ENCODE measurements at places on chromosomes 5 and 9.

DNA sequence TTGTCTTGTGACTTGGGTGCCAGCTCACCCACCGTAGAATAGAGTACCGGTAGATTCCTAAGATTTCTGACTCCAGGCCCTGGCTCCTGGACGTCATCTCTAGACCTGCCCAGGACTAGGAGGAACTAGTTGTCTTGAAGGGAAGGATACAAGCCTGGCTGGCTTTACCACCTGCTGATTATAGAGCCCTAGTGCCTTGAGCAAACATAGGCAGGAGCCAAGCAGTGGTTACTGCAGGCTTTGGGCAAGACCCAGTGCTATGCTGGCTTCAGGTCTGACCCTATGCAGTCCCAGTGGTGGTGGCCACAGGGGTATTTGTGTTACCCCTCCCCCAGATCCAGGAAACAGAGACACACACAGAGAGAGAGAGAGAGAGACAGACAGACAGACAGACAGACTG lies 606.2 kb downstream of the PDE4D start:
- H3K36me3 ChIP-seq = no peaks in the 10 kb centered on the region
- H3K4me1 ChIP-seq = no peaks in the 10 kb centered on the region

DNA sequence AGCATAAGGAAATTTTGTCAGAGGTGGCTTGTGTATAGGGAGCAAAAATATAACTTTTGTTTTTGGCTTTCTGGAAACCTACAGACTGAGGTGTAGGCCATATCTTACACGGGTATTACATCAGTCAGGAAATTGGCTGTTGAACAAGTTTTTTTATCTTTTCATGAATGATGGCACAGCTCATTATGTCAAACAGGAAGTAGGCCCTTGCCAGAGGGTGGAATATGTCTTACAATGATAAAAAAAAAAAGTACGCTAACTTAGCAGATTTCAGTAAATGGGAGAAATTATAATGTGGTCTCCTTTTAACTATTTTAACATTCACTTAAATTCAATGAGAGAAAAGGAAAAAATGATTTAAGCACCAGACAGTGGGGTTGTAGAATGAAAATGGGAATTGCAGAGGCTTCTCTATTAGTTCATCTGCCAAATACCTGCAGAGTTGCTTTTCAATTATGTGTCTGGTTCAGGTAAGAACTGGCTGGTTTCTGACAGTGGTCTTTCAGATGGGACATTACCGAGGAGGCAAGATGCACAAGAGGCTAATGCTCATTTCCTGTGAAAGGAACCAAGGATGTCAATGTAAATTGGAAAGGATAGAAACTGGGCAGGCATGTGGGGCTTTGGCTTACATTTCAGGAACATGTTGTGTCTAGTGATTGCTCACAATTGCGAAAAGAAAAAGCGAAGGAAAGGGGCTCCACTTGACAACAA lies 169.9 kb downstream of the NNT start:
- no peaks in the 10 kb centered on the region for H3K36me3 ChIP-seq
- peaks cover under 1% of the 10 kb centered on the region for H3K27me3 ChIP-seq
- DNase-seq = peak; percentile 15
- H3K27ac ChIP-seq = peak overlapping the region; percentile 68
- H3K4me3 ChIP-seq = peak overlapping the region; percentile 19

DNA sequence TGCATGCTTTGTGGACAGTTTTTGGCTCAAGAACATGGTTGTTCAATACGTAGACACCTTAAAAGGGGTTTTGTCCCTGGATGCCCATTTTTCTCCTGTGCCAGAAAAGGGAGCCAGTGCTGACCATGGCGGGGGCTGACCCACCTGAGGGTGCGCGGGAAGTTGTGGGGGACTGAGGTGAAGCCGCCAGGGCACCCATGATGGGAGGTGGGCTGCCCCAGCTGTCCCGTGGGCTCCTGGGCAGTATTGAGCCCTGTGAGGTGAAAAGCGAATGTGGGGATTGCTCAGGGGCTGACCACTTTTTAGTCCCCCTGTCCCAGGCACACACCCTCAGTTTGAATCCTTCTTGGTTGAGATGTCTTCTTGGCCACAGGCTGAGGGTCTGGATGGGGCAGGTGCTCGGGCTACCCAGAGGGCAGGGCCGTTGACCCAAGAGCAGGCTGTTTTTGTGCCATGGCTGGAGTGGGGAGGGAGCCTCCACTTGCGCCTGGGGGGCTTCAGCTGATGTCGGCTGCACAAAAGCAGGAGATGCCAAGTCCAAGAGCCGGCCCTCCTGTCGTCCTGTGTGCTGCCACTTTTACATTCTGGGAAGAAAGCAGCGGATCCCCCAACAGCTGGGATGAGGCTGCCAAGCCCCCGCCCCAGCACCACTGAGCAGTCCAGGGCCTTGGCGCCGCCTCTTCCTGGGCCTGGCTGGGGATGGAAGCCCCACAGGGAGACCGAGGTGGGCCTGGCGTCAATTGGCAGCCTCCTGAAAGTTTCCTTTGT lies 120.1 kb downstream of the WNK2 start:
- H3K27ac ChIP-seq = no peak overlapping the region
- DNase-seq = no peak
- H3K36me3 ChIP-seq = no peaks in the 10 kb centered on the region
- H3K4me1 ChIP-seq = no peaks in the 10 kb centered on the region

- no peaks in the 10 kb centered on the region for H3K27me3 ChIP-seq
- no peaks in the 10 kb centered on the region for H3K36me3 ChIP-seq
- peak overlapping the region; percentile 96 for H3K27ac ChIP-seq
- DNase-seq = no peak
- H3K4me1 ChIP-seq = peaks cover 61% of the 10 kb centered on the region
These were observed 11.7 kb upstream of the STING1 start for GRCh38 chr5:139494256-139494655.

- H3K36me3 ChIP-seq = no peaks in the 10 kb centered on the region
- DNase-seq = no peak
- H3K4me1 ChIP-seq = no peaks in the 10 kb centered on the region
- no peak overlapping the region for H3K4me3 ChIP-seq
- no peak overlapping the region for H3K27ac ChIP-seq
- H3K27me3 ChIP-seq = peaks cover 3% of the 10 kb centered on the region
These were observed 97.1 kb upstream of the ZNF608 start for GRCh38 chr5:124843596-124843899.

- no peak for DNase-seq
- peaks cover 16% of the 10 kb centered on the region for H3K27me3 ChIP-seq
- H3K4me3 ChIP-seq = no peak overlapping the region
- peaks cover 8% of the 10 kb centered on the region for H3K4me1 ChIP-seq
- H3K27ac ChIP-seq = no peak overlapping the region
- H3K36me3 ChIP-seq = no peaks in the 10 kb centered on the region
These were observed 86.0 kb upstream of the FER start for GRCh38 chr5:108661590-108662219.

- H3K27ac ChIP-seq = no peak overlapping the region
- H3K36me3 ChIP-seq = no peaks in the 10 kb centered on the region
- H3K27me3 ChIP-seq = no peaks in the 10 kb centered on the region
- no peak for DNase-seq
These were observed 53.2 kb downstream of the MSX2 start for GRCh38 chr5:174777583-174777982.

DNA sequence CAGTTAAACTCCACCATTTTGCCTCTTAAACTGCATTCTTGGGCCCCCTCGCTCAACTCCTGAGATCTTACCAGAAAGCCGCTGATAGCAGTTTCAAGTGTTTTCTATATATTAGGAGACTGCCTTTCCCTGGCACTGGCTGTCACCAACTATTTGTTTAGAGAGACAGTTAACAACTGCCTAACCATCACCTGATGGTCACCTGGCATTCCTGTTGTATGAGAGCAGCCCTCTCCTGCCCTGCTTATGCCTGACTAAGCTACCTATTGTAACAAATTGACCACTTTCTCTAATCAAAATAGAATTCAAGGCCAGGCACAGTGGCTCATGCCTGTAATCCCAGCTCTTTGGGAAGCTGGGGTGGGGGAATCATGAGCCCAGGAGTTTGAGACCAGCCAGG lies 28.0 kb upstream of the SIL1 start:
- no peak overlapping the region for H3K27ac ChIP-seq
- no peak overlapping the region for H3K4me3 ChIP-seq
- DNase-seq = no peak
- peaks cover 7% of the 10 kb centered on the region for H3K27me3 ChIP-seq
- no peaks in the 10 kb centered on the region for H3K4me1 ChIP-seq

DNA sequence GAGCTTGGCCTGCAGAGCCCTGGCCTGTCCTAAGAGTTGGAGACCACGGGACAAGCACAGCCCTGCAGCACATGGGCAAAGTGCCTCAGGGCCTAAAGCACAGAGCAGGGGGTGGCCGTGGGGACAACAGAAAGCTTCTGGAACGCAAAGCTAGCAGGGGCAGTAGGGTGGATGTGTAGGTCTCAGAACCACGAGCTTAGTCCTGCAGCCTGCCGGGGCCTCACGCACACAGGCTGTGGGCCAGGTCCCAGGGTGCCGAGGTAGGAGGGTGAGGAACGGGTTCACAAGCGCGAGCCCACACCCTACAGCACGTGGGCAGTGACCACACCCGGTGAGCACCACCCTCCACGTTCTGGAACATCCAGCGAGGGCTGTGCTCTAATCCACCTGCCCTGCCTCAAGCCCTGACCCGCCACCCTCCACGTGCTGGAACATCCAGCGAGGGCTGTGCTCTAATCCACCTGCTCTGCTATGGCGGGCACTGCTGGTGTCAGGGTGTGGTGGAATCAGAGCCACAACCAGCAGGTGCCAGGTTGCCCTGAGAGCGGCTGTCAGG lies 9.3 kb downstream of the CLPTM1L start:
- no peak overlapping the region for H3K4me3 ChIP-seq
- peaks cover 13% of the 10 kb centered on the region for H3K36me3 ChIP-seq
- no peaks in the 10 kb centered on the region for H3K27me3 ChIP-seq
- H3K4me1 ChIP-seq = no peaks in the 10 kb centered on the region

DNA sequence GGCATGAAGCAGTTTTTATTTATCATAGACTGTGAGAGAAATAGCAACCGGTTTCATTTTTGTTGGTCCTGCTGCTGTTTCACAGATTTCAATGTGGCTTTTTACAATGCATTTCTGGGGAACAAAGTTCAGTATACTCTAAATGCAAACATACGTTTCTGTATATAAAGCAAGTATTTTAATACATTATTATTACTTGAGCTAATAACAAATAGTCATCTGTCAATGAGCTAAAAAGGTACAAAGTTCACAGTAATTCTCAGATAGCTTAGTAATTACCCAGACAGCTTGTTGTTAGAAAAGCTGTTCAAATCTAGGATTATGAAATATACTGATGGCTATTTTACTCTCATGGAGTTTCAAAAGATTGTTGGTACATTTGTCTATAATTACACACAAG lies 50.8 kb downstream of the PBX3 start:
- H3K27me3 ChIP-seq = no peaks in the 10 kb centered on the region
- H3K4me3 ChIP-seq = peak overlapping the region; percentile 66
- H3K36me3 ChIP-seq = 0 out of 2 replicates have a peak, but pooled peaks cover 4% of the 10 kb centered on the region
- no peak for DNase-seq

DNA sequence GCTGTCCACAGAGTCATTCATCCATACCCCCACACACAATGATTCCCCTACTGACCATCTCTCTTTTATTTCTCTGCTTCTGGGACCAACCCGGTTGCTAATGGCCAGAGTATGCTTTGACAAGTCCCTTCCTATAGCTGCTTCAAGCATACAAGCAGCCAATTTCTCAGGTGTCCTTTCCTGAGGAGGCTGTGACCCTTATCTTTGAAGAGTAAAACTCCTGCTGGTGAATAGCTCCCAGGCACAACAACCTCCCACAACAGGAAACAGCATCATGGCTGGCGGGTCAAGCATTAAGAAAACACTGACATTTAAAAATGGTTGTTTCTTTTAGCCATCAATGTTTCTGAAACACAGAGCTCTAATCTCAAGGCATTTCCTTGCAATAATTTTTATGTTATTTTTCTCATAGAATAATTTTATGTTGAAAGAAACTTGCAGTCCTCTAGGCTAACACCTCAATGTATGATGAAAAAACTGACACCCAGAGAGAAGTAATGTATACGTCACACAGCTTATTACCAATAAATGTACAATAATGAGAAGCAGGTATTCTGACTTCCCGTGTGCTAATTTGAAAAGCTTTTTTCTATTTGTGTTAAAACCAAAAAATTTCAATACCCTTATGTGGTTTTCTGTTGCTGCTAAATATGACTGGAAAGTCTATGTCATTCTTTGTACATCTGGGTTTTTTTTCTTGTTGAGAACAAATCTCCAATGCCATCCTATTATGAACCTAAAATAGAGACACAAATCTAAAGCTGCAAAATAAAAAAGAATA lies 7.5 kb upstream of the PAM start:
- no peak for DNase-seq
- peaks cover 6% of the 10 kb centered on the region for H3K27me3 ChIP-seq
- H3K27ac ChIP-seq = no peak overlapping the region
- H3K36me3 ChIP-seq = no peaks in the 10 kb centered on the region
- no peak overlapping the region for H3K4me3 ChIP-seq

DNA sequence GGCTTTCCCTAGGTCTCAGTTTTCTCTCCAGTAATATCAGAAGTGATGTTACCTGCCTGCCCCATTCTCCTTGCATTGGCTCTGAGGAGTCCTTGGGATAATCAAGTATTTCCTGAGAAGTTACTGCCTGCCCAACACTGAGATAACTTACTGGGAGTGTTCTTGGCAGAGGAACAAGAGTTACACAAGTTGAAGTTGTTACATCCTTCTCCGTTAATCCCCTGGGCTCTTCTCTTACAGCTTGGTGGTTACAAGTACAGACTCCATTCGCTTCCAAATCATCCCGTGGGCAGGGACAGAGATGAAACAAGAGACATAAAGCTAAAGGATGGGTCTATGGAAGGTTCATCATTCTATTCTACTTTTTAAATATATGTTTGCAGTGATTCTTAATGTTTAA lies 74.1 kb upstream of the SAP30L start:
- H3K4me3 ChIP-seq = no peak overlapping the region
- H3K27me3 ChIP-seq = peaks cover 3% of the 10 kb centered on the region
- peak; percentile 63 for DNase-seq

DNA sequence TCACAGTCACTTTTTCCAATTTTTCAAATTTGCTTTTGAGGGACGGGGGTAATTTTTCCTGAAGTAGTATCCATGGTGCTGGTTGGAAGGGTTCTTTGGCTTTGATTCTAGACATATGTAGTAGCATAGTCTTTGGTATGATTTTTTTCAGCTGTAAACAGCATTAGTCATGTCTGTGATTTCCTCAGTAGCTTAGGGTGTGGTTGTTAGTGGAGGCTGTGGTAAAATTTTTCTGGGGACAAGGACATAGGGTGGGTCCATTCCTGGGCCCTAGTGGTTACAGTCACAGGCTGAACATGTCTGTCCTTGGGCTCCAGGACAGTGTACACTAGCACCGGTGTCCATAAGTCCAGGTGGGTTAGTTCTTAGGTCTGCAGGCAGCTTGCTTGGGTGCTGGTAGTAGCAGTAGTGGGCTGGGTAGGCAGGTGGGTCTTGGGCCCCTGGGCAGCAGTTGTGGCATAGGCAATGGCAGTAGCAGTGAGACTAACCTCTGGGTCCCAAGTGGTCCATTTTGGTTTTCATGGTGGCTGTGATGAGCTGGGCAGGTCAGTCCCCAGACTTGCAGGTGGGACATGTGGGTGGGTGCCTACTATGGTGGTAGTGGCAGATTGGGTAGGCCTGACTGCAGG lies 100.0 kb upstream of the CXCL14 start:
- H3K27me3 ChIP-seq = peaks cover 4% of the 10 kb centered on the region
- no peak overlapping the region for H3K27ac ChIP-seq
- H3K4me3 ChIP-seq = no peak overlapping the region
- no peak for DNase-seq
